ENCODE measurements at places on chromosomes 2 and 18.
A peak's percentile ranks its signal among the peaks of the same experiment; 100 is the strongest.

DNA sequence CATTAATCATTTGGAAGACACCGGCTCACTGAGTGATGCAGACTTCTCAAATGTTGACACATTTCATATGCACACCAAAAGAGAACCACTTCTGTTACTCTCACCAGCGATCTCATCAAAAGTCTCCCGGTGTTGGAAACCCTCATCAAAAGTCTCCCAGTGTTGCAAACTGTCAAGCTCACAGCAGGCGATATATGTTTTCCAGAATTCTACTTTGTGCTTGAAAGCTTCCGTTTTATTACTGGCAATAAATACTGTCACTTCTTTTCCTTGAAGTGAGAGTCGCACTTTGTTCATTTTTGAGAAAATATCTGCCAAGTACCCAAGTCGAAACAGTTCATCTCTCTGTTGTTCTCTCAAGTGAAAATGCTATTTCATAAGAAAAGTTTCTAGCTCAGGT lies 20.5 kb downstream of the MLPH start:
- no peak for DNase-seq

- no peak for DNase-seq
Observed at GRCh38 chr18:39051013-39051412, 1485.4 kb upstream of the CELF4 start.

DNA sequence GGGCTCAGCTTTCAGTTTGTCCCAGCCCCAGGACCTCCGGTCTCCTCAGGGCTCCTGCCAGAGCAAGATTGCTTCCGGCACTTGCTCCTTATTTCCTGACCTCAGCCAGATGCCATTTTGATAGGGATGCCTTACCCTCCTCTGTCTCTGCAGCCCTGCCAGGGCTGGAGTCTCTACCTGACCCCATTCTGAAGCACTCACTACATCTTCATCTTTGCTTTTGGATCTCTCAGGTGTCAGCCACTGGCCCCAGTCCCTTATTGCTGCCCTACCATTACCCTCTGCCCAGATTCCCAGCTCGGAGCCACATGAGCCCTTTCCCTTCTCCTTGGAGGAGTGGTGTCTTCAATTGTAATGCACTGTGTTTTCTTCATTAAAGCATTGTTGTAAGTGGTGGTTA lies 17.1 kb downstream of the OSBPL6 start:
- no peak for DNase-seq

DNA sequence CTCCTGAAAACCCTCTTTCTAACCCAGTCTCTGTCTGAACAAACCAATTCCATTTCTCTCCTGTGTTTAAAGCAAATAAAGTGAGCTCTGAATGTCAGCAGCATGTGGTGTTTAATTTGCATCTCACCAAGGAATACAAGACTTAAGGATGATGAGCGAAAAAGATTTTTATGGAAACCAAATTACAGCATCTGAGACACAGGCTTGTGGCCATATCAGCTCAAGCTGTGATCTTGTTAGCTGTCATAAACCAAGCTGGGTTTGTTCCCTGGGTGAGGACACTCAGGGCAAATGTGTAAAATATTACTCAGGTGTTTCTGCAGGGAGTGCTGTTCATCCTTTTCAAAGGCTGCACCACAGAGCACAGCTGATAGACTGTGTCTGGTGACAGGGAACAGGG lies 129.3 kb upstream of the REV1 start:
- DNase-seq = no peak

DNA sequence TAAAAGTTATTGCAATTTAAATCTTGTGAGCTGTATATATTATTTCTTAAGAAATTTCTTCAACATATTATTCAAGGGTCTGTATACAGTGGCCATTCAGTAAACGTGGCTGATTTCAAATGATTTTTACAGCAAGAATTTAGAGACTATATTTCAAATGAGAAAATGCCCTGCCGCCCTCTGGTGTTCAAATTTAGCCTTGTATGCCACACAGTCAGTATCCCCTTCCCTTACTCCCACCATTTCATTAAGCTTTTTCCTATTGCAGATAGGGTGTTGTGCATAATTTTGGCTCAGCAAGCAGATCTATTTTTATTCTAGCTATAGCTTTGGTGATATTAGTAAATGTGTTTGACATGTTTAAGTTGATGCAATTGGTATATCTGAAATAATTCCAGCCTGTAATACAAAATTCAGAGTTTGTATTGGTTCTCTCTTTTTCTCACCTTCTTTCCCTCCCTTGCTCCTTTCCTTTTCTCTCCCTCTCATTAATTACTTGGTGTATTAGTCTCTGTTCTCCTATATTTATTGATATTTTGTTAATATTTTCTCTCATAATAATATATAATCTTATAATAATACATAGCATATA lies 22.8 kb upstream of the SCN7A start:
- DNase-seq = no peak

- DNase-seq = no peak
Observed at GRCh38 chr2:200220251-200220650, 86.2 kb upstream of the SPATS2L start.

DNA sequence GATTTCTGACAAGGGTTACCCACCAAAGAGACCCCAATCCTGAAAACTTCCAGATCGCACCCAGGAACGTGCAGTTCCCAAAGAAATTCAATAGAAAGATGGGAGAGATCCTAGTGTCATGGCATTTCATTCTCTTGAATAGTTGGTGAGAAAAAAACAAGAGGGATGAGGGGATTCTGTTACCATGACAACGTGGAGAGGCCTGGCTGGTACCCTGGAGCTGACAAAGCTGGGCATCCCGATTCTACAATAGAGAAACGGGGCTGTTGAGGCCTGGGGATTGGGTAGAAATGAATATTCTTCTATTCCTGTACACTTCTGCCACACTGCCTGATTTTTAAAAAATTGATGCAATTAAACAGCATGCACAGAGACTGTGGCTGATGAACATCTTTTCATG lies 41.0 kb downstream of the POLE4 start:
- DNase-seq = no peak

GRCh38 chr2:109318150-109318948 lies 189.3 kb downstream of the SH3RF3 start:
- DNase-seq = peak; percentile 59

- no peak for DNase-seq
Observed at GRCh38 chr2:162623888-162624287, 214.7 kb downstream of the KCNH7 start.

DNA sequence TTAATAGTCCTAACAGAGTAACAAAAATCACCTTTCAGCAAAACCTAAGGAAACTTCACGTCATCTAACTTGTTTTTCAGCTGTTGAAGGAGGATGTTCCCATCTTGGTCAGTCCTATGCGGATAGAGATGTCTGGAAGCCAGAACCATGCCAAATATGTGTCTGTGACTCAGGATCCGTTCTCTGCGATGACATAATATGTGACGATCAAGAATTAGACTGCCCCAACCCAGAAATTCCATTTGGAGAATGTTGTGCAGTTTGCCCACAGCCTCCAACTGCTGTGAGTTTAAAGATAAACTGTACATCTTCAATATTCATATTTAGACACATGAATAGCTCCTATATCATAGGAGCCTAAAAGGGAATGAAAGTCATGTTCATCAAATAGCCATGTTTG lies 10.5 kb downstream of the COL3A1 start:
- no peak for DNase-seq

DNA sequence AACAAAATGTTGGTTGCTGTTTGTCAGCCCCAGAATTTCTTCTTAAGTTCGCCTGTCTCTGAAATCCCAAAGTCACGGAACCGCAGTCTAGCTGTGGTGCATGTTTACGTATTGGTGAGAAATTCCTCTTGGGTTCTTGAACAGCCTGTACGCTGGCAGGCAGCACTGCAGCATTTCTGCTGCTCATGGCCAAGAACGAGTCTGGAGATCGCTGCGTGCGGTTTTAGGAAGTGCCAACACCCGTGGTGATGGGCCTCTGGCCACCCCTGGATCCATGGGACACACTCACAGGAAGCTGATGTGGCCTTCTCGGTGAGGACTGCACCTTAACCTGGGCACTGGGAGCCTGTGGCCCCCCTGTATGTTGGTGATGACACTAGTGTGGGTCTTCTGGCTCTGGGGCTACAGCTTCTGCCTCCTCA lies 23.7 kb downstream of the ASB1 start:
- no peak for DNase-seq

DNA sequence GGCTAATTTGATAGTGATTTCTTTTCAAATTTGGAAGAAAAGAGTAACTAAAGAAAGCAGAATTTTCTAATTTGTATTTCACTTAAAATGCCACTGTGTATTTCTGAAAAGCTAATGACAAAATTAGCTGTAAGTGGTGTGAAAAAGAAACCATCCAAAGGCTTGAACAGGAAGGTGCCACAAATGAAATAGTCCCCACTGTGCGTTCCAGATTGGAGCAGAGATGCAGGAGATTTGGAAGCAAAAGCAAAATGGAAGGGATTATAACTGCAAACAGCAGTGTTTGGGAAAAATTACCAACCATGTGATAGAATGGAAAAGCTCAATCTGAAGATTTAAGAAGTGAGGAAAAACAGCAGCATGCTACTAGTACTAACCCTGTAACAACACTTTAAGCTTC lies 498.7 kb downstream of the SUCLG1 start:
- DNase-seq = no peak

DNA sequence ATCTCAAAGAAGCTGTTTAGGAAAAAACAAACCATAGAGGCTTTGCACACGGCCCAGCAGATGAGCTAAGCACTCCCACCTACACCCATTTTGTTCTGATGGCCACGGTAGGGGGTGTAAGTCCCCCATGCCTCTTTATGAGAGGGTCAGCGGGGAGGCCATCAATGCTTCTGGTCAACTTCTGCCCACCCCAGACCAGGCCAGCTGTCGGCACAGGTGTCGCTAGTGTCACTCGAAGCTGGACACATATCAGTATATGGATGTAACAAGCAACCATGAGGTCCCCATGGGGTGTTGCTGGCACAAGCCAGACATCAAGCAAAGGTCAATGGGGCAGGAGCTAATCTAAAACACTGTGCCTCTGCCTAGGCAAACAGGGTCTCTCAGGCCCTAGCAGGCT lies 23.7 kb upstream of the SLC35F6 start:
- DNase-seq = no peak

- no peak for DNase-seq
Observed at GRCh38 chr18:63438181-63438580, 15.9 kb upstream of the VPS4B start.

DNA sequence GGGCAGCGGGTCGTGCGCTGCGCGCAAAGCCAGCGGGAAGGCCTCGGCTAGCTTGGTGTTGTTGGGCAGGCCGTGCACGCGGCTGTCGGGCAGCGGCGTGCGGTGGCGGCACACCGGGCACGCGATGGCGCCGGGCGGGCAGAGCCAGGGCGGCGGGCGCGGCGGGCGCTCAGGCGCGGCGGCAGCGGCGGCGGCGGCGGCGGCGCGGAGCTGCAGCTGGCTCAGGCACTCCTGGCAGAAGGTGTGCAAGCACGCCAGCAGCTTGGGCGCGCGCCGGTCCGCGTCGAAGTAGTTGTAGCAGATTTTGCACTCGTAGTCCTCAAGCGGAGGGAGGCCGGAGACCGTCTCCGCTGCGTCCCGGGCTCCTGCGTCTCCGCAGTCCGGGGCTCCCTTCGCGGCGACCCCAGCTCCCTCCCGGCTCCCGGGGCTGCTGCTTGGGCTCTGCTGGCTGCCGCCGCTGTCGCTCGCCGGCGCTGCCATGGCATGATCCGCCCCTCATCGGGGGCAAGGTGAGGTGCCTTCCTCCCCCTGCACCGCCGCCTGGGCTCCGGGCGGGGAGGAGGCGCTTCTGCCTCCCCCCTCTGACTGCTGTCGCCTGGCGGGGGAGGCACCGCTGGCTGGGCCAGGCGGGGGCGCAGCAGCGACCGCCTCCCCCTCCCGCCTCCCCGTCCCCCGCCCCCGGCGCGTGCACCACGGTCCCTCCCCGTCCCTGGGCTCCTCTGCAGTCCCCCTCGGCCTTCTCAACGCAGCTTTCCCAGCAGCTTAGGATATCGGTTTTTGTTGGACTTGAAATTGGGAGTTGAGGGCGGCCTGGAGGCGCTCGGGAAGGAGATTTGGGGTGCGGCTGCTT lies 21.0 kb upstream of the PAX3 start:
- DNase-seq = no peak

GRCh38 chr2:233698740-233699139 lies 6.0 kb downstream of the UGT1A6 start:
- no peak for DNase-seq

- DNase-seq = no peak
Observed at GRCh38 chr2:146621656-146622055, 1223.2 kb upstream of the ACVR2A start.
